ENCODE measurements at places on chromosomes 12 and 14.

DNA sequence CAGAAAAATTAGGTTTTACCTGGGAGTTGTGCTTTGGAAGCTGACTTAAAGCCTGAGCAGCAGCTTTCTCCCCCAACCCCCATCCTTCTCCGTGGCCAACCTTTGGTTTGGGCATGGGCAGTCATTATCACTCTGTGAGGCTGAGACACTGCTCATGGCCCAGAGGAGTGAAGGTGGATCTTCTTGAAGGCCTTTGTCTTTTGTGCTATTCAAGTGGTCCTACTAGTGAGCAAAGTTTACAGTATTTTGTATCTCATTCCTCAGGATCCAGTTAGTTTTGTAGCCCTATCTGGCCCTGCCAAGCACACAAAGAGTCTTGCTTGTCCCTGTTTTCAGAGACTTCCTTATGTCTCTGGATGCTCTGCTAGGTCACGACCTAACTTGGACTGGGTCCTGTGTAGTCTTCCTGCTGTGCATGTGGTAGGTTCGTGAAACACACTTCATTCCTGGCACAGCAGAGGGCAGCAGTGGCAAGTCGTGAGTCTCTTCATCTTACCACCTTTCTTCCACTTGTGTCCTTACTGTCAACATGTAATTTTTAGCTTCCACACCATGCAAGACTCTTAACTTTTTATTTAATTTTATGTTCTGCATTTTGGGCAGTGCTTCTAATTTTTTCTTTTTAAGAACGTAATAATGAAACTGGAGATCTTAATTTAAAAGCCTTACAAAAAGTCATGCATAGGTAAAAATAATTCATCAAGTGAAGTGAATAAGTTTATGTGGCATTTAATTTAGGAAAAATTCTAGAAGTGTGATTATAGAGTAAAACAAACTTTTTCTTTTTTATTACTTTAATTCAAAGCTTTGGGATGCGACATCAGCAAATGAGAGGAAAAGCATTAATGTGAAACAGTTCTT, 53.7 kb downstream of the APAF1 start:
- peak; percentile 68 for DNase-seq

DNA sequence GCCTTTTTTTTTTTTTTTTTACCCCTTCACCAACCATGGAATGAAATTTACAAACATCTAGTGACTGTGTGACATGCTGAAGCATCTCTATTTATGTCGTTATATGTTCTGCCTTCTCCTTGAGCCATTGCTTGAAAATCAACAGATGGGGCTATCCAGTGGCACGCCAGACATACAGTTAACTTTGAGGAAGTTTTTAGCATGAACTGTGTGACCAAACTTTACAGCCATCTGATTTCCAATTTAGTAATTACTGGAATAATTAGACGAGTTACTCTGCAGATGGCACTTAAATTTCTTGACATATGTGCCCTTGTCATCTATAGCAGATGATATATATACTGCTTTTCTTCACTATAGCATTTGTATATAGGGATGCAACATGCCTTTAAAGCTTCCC, 192.1 kb downstream of the SNAPC1 start:
- no peak for DNase-seq

GRCh38 chr12:51926064-51926632, 18.8 kb downstream of the ACVRL1 start:
- no peak for DNase-seq

GRCh38 chr12:109822951-109823411, 10.2 kb downstream of the TRPV4 start:
- no peak for DNase-seq

- DNase-seq, result no peak
Measured at GRCh38 chr14:95231966-95232633, 74.8 kb upstream of the DICER1 start.

Measured in H4 (cell line).